ENCODE measurements at places on chromosomes 3 and 15.

DNA sequence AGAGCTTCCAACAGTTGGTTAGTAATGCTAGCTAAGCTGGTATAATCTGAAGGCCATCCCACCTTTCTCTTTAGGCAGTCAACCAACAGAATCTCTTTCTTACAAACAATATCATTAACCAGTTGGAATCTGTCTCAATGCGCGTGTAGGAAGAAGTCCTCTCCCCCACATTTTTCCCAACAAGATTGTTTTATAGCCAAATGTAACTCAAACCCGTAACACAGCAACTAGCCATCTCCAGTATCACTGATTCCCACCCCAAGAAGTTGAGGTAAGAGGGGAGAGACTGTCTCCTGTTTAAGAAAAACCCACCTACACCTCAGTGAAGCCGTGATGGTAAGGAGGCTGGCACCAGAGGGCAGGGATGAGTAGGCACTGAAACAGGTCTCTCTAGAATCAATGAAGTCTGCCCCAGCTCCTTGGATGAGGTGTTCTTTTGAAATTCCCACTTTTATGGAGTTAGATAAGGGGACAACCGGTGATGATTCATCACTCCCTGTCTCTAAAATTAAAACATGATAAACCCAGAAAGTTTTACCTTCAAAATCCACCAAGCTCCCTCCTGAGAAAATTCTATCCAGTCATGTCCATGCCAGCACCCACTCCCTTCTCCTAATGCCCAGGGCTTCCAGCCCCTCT, 30.9 kb downstream of the CDC25A start:
- DNase-seq, result no peak

DNA sequence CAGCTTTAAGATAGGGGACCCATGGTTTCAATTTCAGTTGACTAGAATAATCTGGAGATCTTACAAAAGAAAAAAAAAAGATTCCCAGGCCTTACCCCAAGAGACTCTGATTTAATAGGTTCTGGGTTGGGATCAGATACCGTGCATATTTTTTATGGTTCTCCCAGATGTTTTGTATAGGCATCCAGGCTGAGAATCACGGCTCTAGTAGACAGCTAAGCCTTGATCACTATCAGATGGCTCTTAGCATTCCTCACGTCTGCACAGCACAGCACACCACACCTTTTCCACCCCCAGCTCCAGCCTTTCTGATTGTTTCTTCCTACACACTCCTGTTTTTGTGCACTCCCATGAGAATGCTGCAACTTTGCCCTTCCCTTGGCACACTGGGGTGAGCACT, 40.8 kb downstream of the TMEM45A start:
- DNase-seq, result no peak

GRCh38 chr3:16494814-16495431, 18.6 kb downstream of the RFTN1 start:
- DNase-seq, result no peak

DNA sequence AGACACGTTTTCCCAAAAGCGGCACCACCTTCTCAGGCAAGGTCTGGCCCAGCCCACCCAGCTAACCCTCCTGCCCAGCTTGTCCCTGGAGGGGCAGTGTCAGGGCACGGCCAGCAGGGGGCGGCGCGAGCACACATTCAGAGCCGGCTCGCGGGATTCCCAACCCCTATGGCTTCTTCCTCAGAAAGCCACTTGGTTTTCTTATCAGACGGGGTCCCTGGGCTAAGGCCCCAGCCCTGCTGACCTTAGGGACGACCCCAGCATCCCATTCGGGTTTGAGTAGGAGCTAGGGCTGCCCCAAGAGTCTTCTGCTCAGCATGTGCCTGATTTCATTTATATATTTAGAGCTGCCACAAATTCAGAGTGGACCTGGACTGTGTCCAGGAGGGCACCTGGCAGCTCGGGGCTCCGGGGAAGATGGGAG, 14.5 kb downstream of the RLBP1 start:
- DNase-seq, result peak; percentile 80
